Head of caudate nucleus (tissue), 42 donors: ENCODE measurements at places on chromosomes 7 and 10.

DNA sequence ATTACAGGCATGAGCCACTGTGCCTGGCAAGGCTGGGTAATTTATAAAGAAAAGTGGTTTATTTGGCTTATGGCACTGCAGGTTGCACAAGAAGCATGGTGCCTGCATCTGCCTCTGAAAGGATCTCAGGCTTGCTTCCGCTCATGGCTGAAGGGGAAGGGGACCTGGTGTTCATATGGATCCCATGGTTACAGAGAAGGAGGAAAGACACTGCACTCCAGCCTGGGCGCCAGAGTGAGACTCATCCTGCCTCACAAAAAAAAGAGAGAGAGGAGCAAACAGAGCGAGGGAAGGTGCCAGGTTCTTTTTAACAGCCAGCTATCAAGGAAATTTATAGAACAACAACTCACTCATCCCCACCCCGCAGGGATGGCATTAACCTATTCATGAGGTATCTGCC is 36.2 kb downstream of the HIP1 start:
- DNase-seq = no peak

DNA sequence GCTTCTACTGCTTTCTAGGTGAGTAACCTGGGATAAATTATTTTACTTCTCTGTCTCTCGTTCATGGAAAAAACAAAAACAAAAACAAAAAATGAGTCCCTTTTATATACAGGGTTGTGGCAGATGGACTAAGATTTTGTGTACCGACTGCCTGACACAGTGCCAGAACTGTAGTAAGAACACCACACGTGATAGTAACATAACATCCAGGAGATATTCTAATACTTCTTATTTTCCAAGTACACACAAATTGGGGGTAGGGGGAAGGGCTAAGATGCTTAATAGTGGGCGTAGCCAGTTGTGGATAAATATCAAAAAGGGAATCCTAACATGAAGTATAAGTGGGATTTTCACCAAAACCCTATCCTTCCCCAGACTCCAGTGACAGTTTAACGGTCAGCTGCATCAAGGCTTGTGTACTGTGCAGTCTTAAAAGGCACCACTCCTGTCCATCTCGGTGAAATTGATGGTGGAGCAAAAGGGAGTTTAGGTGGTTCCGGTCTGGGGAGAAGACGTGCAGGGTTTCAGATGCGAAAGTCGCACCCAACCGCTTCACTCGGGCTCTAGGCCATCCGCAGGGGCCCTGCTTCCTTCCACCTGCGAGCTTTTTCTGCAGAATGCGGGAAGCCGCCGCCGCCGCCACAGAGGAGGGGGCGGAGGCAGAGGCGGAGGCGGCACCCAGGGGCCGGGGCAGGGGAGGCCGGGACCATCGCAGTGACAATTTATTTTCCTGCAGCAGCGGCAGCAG is at the start of gene STAMBPL1:
Gene STAMBPL1 (plus strand): TSS at position 712 of the 748 bp plus-strand sequence. CDS start 21,464 bp downstream, outside the sequence.
- DNase-seq = no peak

DNA sequence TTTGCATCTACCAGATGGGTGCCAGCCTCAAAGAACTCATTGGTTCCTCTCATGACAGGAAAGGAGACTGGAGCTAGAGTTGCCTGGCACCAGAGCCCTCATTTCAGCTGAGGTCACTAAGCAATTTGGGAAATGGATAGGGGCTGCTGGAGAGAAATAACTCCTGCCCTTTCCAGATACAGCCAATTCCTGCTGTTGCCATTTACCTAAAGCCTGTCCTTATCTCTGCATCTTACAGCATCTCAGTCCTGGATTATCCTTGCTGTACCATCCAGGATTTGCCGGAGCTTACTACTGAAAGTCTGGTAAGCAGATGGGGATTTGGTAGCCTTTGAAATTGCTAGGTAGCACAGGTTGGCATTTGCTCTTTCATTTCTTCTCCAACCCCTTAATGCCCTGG is 31.9 kb upstream of the SMKR1 start:
- DNase-seq = no peak

GRCh38 chr7:131219312-131220041 is 108.2 kb upstream of the MKLN1 start:
- DNase-seq = peak; percentile 69

- DNase-seq = no peak
Measured at GRCh38 chr7:56053993-56054392, 2.4 kb downstream of the CCT6A start.

GRCh38 chr10:101997803-101998202 is 58.2 kb downstream of the ARMH3 start:
- DNase-seq = no peak

DNA sequence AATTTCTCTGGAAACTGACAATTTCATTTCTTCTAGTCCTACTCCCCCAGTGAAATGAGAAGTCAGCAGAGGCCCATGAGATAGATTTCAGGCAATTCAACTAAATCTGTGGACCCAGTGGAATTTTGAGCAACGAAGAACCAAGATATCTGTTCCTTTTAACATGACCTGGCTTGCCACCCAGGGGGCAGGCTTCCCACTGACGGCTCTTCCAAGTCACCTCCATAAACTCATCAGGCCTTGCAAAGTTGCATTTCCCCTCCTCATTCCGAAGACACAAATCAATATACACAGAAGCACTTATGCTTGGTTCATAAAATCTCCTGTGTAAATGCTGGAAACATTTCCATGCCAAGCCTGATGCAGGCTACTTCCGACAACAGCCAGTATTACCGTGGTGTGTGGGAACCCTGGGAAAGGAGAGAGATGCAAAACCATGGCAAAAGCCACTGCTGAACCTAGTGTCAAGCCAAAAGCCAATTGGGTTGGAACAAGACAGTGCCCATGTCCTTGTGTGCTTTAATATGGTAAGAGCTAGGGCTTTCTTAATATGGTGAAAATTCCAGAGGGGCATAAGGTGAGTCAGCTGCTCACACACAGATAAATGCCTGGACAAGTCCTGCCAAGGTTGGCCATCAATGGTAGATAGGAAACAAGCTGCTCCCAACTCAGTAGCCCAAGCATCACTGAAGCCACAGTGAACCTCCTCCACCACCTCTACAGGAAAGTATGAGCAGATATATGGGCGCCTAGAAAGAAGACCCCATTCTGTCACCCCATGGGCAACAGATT is 1.6 kb downstream of the FRMD4A start:
- no peak for DNase-seq

- DNase-seq = no peak
Measured at GRCh38 chr7:155216475-155217272, 81.0 kb upstream of the INSIG1 start.

DNA sequence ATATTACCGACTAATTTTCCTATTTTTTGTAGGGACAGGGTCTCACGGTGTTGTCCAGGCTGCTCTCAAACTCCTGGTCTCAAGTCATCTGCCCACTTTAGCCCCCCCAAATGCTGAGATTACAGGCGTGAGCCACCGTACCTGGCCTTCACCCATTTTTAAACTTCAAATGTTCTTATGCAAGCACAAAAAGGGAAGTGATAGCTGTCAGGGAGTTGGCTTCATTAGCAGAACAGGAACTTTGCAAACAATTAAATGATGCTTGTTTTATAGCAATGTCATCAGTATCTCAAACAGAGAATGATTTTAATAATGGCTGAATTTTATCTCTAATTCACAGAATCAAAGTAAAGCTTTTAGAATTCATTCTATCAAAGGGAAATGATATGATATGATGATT is 49.8 kb upstream of the FAM171A1 start:
- DNase-seq = no peak

DNA sequence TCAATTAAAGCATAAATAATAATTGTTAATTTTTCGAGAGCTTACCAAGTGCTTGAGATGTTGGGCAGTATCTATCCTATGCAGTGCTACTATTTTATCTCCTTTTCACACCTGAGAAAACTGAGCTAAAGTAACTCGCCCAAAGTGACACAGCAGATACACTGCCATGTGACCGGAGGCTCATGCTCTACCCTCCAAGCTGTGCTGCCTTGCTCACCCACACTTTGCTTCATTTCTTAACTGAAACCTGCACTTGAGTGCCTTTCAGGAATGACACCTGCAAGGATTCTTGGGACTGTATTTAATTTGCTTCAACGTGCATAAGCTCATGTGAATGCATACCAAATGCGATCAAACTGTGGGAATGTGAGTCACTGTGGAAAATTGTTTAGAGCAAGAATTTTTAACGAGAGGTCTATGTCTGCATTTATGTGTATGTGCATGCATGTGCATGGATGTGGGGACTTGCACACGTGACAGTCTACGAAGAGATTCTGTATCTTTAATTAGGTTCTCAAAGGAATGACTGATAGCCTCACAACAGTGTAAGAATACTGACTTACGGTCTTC is 119.2 kb downstream of the ADCYAP1R1 start:
- DNase-seq = peak; percentile 29

- no peak for DNase-seq
Measured at GRCh38 chr10:112242769-112243168, 40.4 kb upstream of the TECTB start.

DNA sequence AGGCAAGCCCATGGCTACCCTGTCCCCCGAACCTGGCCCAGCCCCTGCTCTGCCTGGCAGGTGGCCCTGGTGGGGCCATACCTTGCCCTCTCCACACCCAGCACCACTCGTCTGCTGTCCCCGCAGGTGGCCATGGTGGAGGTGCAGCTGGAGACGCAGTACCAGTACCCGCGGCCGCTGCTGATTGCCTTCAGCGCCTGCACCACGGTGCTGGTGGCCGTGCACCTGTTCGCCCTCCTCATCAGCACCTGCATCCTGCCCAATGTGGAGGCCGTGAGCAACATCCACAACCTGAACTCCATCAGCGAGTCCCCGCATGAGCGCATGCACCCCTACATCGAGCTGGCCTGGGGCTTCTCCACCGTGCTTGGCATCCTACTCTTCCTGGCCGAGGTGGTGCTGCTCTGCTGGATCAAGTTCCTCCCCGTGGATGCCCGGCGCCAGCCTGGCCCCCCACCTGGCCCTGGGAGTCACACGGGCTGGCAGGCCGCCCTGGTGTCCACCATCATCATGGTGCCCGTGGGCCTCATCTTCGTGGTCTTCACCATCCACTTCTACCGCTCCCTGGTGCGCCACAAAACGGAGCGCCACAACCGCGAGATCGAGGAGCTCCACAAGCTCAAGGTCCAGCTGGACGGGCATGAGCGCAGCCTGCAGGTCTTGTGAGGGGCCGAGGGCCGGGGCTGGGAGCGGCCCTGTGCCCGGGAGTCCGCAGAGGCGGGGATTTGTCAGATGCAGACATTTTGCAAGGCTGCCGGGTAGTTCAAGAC is 13.2 kb downstream of the ORAI2 start:
- no peak for DNase-seq

DNA sequence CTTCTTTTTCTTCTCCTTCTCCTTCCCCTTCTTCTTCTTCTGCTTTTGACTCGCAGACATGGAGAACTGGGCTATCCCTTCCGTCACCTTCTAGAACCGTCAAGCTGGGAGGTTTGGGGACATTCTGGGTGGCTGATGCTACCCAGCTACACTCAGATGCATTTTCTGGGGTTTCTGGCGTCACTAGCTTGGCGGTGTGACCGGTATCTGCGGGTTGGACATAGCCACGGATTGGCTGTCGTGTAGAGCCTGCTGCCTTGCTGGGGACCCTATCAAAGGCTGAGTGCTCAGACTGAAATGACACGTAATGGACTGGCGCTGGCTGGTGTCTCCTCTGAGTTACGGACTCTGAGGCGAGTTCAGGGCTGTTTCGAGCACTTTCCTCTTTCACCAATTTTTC is 101.7 kb downstream of the SVIL start:
- no peak for DNase-seq

GRCh38 chr10:112471878-112472487 is 25.0 kb downstream of the VTI1A start:
- no peak for DNase-seq

GRCh38 chr10:98366062-98366530 is 48.9 kb downstream of the PYROXD2 start:
- no peak for DNase-seq

DNA sequence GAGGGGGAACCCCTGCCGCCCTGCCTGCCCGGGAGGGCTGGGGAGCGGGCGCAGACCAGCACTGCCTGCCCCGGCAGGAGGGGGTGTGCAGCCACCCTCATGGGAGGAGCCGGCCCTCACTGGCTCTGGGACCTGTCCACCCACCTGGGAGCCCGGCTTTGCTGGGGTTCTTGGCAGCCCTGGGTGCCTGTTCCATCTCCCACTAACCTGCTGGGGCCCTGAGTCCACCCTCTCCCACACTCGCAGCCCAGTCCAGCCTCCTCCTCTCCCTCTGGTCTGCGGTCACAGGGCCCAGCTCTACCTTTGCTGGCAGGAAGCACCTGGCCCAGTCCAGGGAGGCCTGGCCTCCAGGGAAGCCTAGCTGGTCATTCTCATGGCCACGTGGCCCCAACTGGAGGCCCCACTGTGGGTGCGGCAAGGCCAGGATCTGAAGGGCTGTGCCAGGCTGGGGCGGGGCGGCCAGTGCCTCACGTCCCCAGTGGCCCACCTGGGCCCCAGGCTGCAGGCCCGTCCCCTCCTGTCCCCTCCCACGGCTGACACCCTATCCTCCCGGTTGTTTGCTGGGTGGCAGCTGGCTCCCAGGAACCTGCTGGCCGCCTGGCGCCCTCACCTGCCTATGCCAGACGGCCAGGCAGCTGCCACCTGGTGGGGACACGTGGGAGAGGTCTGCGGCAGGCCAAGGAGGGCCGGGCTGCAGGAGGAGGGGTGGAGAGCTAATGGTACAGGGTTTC is at the start of gene TMEM184A:
Gene TMEM184A (minus strand): TSS at position 393 of the 731 bp plus-strand sequence. CDS start 721 bp downstream, outside the sequence.
- no peak for DNase-seq

DNA sequence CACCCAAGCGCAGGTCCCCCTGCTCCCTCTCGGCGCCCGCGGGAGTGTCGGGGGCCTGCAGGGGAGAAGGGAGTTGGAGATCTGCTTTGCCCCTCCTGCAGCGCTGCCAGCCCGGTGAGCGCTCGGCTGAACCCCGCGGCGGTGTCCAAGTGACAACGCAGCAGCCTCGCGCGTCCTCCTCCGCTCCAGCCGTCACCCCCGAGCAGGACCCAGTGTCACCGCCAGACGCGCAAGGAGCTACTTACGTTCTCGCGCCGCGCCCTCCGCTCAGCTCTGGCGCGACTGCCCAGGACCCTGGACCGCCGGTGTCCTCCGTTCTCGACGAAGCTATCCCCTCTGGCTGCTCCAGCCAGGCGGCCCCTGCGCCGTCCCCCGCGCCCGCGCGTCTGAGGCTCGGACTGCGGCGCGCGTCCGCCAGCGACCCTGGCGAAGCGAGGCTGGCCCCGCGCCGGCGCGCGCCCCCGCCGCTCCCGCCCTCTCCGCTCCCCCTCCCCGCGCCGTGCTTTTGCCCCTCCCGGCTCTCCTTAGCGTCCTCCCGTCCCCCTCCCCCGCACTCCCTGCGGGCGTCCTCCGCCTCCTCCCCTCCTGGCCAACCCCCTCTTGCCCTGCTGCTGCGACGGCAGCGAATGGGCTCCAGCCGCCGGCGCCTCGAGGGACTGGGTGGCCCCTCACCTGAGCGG is at the start of gene NRCAM:
Gene NRCAM (minus strand): TSS at position 439 of the 680 bp plus-strand sequence. CDS start 216,372 bp downstream, outside the sequence.
- peak; percentile 70 for DNase-seq

GRCh38 chr7:47502240-47502877 is 79.6 kb downstream of the TNS3 start:
- no peak for DNase-seq

DNA sequence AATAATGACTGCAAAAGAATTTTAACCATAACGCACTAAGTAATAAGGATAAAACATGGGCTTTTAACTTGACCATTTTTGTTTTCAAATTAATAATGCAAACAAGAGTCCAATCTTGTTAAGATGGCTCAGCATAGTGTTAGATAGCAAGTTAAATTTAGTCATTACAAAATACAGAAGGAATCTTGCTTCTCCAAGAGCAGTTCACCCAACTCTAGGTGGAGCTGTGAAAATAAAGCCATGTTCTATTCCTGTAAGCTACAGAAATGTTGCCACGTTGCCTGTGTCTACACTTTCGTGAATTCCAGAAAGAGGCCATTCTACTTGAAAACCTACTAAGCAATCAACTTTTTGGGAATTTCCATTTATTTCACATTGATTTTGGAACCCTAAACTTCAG is 191.9 kb downstream of the SFMBT2 start:
- no peak for DNase-seq
